Stimulated activated CD8-positive, alpha-beta memory T cell treated with anti-CD3 and anti-CD28 coated beads, Interleukin-7, amount 100 ng/mL, for 1 hour (primary cell): ENCODE measurements at places on chromosomes 5 and 9.

GRCh38 chr5:116564312-116564711, 10.3 kb downstream of the SEMA6A start:
- no peak for DNase-seq

- no peak for DNase-seq
Observed at GRCh38 chr5:111954516-111955395, 197.8 kb upstream of the NREP start.

GRCh38 chr5:172886974-172887501, 53.0 kb downstream of the ERGIC1 start:
- DNase-seq, result no peak

DNA sequence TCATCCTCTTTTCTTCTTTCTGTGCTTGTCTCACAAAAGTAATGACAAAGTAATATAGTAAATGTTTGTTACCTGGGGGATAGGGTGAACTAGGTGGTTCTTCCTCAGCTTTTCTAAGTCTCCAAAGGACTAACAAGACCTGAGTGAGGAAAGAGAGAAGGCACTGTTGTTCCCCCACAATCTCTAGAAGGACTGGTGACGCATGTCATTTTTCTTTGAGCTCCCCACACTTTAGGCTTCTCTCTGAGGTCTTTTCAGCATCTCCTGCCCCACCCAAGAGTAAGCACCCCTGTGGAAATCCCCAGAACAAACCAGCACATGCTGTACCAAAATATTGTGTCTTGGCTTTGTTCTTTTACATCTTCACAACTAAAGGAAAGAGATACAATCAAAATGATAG, 2.4 kb upstream of the IL7R start:
- peak; percentile 36 for DNase-seq

- no peak for DNase-seq
Observed at GRCh38 chr5:169027501-169028061, 273.4 kb downstream of the SLIT3 start.

GRCh38 chr5:78908173-78909061, 76.7 kb downstream of the ARSB start:
- DNase-seq, result no peak

DNA sequence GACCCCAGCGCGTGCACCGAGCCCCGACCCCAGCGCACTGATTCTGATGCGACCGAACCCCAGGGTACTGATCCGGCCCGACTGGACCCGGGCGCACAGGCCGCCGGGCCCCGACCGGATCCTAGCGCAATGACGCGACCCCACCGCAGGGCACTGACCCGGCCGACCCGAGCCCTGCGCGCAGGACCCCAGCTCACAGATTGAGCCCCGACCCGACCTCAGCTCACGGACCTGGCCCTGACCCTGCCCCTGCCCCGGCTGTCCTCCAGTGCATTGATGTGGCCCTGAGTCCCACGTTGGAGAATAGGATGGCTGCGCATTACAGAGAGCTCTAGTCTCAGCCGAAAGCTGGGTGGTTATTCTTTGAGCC, 438 bp downstream of the TRIP13 start:
- no peak for DNase-seq

GRCh38 chr9:36136272-36136893, at the start of gene GLIPR2:
Gene GLIPR2, plus strand, starts transcription at chr9:36136733. Its CDS starts 46 bp downstream, at chr9:36136779.
- DNase-seq, result peak; percentile 56

DNA sequence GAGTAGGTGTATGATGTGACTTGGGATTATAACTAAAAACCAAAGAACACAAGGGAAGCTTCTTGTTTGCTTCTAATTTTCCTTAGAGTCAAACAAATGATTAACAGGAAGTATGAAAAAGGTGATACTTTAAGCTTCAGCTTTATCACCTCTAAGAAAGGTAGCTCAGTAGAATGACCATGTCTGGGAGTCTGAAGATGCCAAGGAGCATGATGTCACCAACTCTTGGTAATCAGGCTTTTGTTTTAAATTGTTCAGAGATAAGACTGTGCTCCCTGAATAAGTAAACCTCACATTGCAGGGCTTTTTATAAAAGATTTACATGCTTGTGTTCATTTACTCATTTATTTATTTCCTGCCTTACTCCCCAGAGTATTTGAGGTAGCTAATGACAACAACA, 169.9 kb downstream of the FER start:
- DNase-seq, result no peak

GRCh38 chr5:92119110-92119509, 736.0 kb upstream of the ARRDC3 start:
- DNase-seq, result no peak
